ENCODE measurements at places on chromosomes 5 and 9.

GRCh38 chr5:16812911-16813310, 123.2 kb downstream of the MYO10 start:
- no peak for DNase-seq

DNA sequence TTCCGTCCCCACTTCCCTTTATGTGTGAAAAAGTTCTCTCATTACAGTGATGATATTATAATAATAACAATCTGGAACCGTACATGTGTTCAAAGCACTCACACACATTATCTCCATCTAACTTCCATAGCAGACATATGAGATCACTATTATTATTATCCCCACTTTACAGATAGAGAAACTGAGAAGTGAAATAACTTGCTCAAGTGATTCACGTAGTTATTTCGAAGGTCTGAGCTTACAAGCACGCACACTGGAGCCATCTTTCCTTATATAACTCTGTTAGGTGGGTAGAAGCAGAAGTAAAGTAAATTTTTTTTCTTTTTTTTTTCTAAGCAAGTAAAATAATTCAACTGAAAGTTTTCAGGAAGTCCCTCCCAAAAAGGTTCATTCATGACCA, 62.9 kb upstream of the PTGER4 start:
- no peak for DNase-seq

GRCh38 chr5:143396353-143396940, 7.0 kb downstream of the NR3C1 start:
- no peak for DNase-seq

DNA sequence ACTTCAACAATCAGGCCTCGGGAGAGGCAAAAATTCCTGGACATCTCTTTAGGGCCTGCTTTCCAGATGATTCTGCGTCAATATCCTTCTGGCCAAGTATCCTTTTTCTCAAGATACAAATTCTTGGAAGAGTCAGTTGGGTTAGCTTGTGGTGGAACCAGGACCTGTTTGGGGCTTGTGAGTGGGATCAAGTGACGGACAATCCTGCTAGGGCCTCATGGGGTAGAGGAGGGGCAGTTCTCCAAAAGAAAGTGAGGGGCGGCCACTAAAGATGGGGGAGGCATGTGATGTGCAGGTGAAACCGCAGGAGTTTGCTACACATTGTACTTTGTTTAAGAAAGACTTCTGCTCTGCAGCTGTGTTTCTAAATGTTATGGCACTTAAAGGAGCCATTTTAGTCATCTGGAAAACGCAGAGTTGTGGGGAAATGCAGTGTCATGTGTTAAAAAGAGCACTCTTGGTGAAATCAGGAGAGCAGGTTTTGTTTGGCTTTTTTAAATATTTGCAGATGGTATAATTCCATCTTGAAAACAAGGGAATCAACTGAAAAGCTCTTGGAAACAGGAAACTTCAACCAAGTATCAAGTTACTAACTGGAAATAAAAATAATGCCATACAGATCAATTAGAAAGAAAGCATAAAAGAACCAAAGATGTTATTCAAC, 27.4 kb upstream of the GSN start:
- no peak for DNase-seq

- no peak for DNase-seq
These were observed 25.7 kb downstream of the FRMPD1 start for GRCh38 chr9:37676411-37676830.

DNA sequence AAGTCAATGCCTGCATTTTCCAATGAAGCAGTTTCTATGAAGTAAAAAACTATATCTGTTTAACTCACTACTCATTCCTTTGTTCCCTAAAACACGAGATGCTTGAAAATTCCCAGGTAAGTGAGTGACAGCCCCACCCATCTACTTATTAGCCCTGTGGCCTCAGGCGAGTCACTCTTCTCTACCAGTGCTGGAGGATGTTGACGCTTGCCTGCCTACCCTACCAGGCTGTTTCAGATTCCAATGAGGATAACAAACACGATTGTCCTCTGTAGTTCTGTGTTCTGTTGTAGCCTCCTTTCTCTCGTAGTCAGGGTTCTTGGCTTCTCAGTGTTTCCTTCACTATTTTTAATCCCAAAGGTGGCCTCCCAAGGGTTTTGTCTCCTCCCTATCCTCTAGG, 388.8 kb downstream of the KDM4C start:
- DNase-seq = no peak

- no peak for DNase-seq
These were observed 28.1 kb upstream of the F2RL1 start for GRCh38 chr5:76790632-76791290.

DNA sequence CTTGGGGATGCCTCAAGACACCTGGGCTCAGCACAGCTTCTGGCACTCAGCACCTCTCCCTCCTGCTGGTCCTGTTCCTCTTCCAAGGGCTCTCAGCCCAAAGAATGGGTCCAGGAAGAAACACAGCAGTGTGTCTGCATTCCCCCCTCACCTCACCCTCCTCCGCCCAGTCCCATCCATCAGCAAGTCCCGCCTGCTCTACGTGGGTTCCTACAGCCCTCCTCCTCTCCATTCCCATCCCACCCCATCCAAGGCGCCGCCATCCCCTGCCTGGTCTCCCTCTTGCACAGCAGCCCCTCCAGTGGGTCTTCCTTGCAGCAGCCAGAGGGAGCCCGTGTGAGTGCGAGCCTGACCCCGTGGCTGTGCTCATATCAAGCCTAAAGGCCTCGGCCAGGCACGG, 52.3 kb upstream of the RPL26L1 start:
- DNase-seq = no peak

DNA sequence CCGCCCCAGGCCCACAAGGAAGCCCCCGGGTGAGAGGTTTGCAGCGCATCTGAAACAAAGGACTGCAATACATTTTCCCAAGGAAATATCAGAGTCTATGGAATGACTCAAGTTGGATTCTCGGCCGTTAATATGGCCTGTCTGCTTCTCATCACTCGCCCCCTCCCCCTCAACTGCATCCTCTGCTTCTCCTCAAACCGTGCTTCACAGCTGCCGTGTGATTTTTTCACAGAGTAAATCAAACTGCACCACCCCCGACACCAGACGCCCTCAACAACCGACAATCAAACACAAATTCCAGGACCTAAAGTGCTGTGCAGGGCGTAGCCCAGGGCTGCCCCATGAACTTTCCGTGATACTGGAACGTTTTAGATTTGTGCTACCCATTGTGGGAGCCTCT, 176.9 kb downstream of the ROR2 start:
- no peak for DNase-seq

DNA sequence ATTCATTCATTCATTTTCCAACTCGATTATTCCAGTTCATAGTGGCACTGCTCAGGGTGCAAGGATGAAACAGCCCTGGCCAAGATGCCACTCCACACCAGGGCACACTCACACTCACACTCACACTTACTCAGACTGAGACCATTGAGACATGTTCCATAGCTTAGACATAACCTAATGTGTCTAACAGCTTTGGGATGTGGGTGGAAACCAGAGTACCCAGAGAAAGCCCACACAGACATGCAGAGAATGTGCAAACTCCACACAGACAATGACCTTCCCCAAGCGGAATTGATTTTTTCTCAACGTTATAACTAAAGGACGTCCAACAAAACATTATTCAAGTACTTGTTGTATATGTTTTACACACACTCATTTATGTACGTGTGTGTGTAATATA, 1363.5 kb downstream of the EFNA5 start:
- no peak for DNase-seq

DNA sequence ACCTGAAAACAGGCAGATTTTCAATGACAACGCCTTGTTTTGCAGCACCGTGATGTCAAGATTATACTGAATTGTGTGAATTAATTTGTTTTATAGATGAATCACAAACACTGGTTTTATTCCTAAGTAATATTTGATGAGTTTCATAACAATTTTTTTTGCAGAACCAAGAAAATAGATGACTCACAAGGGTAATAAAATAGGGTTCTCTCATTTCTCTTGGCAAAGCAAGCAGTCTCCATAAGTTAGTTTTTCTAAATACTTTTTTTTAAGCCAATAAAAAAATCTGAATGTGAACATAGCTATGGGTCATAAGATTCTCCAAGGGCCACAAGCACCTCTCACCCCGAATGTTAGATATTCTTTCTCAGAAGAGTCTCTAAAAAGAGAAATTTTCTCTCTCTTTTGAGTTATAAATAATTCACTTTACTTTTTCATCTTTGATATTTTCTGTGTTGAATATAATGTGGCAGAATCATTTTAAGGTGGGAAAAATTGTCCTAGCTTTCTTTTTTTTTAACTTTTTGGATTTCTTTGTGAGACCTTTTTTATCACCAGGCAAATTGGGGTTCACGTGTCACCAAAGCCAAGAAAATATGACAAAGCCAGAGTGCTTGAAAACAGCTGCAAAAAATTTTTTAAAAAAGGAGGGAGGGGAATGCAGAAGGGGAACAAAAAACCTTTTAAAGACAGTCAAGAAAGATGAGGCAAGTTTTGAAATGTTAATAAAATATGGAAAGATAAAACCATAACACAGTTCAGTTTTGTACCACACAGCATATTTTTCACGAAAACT, 174.6 kb upstream of the DAPK1 start:
- no peak for DNase-seq

DNA sequence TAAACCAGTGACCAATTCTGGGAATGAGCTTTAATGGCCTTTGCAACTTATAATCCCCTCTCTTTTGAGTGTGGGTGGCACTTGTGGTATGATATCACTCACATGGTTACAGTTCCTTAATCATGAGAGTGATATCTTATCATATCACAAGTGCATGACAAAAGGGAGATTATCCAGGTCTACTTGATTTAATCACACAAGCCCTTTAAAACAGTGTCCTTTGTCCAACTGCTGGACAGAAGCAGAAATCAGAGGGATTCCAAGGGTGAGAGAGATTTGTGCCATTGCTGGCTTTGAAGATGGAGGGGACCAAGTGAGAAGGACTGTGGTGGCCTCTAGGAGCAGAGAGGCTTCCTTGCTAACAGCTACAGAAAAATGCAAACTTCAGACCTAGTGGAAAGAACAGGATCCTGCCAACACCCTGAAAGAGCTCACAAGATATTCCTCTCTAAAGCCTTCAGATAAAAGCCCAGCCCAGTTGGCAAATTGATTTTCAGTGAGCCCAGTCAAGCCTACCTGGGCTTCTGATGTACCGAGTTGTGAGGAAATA, 279.0 kb upstream of the TLE4 start:
- DNase-seq = no peak

GRCh38 chr5:181045316-181045715, 5.2 kb downstream of the BTNL9 start:
- DNase-seq = no peak

GRCh38 chr5:180436275-180436674, 57.9 kb upstream of the CNOT6 start:
- no peak for DNase-seq

DNA sequence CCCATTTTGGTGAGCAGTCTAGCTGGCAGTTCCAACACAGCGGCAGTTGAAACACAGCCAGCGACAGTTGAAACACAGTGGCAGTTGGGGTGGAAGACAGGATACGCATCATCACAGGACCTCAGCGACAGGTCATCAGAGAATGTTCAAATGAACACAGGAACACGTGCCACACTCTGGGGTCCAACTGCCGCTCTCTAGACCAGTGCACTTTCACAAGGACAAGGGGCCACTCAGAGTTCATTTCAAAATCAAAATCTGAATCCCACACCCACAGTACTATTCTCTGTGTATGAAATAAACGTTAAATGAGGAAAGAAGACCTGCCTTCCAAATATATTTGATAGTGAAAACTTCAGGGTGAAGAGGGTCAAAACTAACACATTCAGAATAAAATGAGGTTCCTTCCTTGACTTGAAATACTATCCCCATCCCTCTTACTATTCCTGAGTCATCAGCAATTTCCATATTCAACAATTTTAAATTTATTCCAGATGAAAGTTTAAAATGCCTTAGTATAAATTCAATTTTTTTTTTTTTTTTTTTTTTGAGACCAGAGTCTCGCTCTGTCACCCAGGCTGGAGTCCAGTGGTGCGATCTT, 53.0 kb upstream of the SIMC1 start:
- no peak for DNase-seq

DNA sequence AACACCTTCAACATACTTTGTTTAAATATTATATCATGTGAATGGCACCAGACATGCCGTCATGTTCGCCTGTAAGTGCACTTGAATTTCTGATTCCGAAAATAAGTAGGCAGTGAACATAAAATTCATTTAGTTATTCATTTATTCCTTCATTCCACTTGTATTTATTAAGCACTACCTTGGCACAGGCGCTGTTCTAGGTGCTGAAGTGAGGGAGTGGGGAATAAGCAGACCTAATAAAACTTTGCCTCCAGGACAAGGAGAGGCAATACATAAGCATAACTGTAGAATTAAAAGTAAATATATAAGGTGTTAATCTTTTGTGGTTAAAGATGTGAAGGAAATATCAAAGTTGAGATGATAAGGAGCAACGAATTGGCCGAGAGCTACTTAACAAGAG, 297.4 kb downstream of the TENT4A start:
- no peak for DNase-seq

- DNase-seq = no peak
These were observed 234.7 kb downstream of the TLR4 start for GRCh38 chr9:117938896-117939295.

DNA sequence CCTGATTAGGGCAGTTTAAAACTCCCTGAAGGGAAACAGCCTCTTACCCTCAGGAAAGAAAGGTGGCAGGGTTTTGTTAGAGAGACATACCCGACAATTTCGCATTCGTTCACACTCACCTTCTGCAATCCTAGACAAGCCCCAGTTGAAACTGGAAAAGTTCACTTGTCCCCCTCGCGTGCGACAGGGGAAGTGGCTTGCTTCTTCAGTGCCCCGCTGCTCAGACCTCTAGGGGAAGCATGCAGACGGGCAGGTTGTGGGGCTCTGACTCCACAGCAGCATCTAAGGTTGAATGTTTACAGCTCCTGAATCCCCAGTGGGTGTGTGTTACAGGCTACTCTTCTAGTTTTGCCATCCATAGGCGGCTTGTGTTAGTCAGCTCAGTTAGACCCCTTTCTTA, 575.7 kb upstream of the ACO1 start:
- DNase-seq = no peak

- no peak for DNase-seq
These were observed 124.7 kb upstream of the SEMA6A start for GRCh38 chr5:116699332-116699731.

All from stimulated activated CD4-positive, alpha-beta T cell treated with anti-CD3 and anti-CD28 coated beads, TNF-alpha, amount 100 ng/mL, for 1 hour (primary cell).